Activated CD4-positive, alpha-beta T cell treated with anti-CD3 and anti-CD28 coated beads for 24 hours (primary cell): ENCODE measurements at places on chromosomes 7 and 10.

- DNase-seq: no peak
Measured at GRCh38 chr7:16839646-16840045, 34.8 kb upstream of the AGR2 start.

DNA sequence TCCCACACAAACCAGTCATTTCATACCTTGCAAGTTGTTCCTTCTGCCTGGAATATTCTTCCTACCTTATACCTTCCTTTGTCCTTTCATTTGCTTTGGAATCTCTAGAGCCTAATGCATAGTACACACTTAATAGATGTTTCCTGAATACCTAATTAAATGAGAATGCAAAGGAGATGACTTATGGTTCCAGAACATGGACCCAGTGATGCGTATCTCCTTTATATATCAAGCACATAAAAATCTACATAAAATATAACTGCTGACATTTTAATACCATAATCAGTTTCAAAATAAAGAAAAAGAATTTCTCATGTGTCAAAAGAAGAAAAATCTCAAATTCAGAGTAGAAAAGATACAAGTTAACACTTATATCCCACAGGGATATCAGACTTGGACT, 110.6 kb upstream of the ASAH2 start:
- no peak for DNase-seq

DNA sequence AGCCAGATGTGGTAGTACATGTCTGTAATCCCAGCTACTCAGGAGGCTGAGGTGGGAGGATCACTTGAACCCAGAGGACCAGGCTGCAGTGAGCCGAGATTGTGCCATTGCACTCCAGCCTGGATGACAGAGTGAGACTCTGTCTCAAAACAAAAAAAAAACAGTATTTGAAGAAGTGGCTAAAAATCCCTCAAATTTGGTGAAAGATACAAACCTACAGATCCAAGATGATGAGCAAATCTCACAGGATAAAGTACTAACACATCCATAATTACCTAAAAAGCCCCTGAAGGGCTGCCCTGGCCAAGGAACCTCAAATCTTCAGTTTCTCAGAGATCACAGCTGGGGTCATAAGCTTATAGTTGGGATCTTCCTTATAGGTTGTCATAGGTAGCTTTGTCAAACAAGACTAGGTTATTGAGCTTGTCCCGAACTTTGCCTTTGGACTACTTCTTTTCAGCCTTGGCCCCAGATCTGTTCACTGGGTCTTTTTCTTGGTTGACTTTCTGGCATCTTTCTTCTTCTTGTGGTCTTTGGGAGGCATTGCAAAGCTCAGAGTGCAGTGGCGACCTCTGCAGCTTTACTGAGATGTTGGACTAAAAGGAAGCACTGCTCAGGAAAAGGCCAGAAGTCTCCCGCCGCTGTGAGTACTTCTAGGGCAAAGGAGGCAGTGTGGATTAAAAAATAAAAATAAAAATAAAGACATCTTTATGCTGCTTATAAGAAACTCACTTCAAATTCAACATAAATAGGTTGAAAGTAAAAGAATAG, 28.6 kb upstream of the SAR1A start:
- no peak for DNase-seq

GRCh38 chr10:123748711-123749110, 82.6 kb downstream of the GPR26 start:
- no peak for DNase-seq

DNA sequence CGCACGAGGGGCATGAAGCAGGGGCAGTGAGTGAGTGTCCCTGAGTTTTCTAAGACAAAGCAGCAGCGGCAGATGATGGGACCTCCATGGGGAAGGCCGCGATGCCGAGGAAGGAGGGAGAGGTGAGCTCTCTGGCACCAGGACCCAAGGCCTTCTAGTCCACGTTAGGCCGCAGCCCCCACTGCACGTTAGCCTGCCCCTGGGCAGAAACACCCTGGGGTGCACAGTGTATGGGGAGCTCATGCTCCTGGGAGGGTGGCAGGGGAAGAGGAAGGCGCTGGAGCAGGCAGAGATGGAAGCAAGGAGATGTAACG, 97.3 kb upstream of the IKZF1 start:
- no peak for DNase-seq

DNA sequence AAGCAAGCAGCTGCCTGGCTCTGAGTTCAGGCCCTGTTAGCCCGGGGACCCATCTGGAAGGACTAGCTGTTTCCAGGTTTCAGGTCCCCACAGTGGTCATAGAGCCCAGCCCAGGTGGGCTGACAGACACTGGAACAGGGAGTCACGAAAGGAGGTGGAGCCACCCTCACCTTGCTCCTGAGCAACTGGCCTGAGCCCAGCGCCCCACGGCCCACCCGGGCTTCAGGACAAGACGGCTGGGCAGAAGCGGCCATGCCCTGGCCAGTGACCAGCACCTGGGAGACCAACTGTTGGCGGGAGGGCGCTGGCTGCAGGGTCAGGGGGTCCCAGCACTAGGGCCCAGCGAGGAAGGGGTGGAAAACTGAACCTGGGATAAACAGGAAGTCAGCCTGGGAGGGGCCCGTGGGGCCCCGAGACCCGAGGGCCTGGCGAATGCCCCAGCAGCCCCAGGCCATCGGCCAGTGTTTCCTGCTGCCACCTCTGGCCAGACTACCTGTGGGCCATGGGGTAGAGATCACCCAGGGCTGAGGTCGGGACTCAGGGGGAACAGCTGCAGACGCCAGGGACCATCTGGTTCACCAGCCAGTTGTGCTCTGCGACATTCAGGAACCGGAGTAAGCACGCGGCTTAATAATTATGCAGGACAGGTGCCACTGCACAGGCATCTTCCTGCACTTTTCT, 282.1 kb upstream of the PPP2R2D start:
- no peak for DNase-seq

GRCh38 chr7:46224363-46224762, 303.3 kb upstream of the IGFBP3 start:
- DNase-seq: no peak

DNA sequence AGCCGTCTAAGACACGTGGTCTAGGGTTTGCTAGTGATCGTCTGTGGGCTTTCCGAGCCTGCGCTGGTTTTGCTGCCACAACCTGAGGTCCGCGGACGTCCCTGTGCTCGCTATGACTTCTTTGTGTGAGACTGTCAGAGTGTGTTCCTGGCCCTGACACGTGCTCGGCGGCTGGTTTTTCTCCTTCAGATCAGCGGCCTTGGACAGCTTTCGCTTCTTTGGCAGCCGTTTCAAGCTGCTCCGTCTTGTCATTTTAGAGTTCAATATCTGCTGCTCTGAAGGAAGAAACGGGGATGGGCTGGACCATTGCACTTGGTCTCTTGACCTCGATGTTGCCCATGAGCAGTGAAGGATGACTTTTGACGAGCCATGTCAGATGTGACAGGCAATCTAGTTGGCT, 147.3 kb downstream of the MGMT start:
- DNase-seq: no peak

- DNase-seq: no peak
Measured at GRCh38 chr7:85262891-85263290, 76.0 kb upstream of the SEMA3D start.

GRCh38 chr10:115772606-115773005, 500.4 kb downstream of the GFRA1 start:
- no peak for DNase-seq

- DNase-seq: no peak
Measured at GRCh38 chr7:140439359-140439758, 35.5 kb downstream of the RAB19 start.

- DNase-seq: no peak
Measured at GRCh38 chr7:24826662-24827020, 69.4 kb upstream of the GSDME start.

- no peak for DNase-seq
Measured at GRCh38 chr7:78395298-78396036, 596.9 kb downstream of the PHTF2 start.

GRCh38 chr7:30468041-30468440, 10.5 kb downstream of the NOD1 start:
- DNase-seq: no peak

DNA sequence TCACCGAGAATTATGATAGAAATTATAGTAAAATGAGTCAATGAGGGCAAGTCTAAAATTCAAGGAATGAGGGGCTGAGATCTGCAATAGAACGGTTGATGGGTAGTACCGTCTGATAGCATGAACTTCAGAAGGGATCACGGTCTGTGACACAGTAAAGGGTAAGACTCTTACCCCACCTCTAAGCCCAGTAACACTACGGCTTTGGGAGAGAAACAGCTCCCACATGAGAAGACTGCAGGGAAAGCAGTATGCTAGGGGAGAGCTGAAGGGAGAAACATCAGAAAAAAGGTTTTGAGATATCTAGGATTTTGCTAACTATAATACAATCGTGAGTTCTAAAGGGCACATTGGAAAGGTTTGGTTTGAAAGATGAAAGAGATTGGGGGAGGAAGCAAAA, 12.8 kb upstream of the AKAP9 start:
- no peak for DNase-seq

DNA sequence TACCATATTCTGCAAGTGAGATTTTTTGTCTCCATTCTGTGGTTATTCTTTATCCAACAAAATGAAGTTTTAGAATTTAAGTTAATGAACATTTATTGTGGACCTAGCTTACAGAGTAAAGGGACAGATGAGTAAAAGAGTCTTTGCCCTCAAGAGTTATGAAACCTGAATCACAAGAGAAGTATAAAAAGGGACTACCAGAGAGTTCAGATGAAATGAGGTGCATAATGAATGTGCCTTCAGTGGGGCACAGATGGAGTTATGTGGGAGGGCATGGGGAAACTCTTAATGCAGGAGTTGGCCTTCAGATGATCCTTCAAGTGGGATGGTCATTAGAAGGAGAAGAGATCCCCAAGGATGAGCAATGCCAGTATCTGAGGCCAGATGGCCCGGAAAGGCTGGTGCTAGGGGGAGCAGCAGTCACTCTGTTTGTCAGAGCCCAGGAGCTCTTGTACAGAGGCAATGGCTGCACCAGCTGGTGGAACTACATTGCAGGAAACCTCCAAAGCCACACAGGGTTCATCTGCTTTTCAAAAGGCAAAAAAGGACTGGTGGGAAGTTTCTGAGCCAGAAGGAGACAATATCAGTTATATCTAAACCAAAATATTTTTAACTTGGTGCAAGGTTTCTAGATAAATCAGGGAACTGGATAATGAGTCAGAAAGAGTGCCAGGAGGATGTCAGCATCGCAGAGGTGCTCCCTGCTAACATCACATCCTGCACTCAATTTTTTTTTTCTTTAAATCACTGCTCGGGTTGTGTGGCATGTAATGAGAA, 162.0 kb downstream of the KLF6 start:
- DNase-seq: no peak

- no peak for DNase-seq
Measured at GRCh38 chr10:24886290-24886680, 66.1 kb downstream of the PRTFDC1 start.

GRCh38 chr7:86748843-86749719, 105.4 kb downstream of the GRM3 start:
- no peak for DNase-seq

DNA sequence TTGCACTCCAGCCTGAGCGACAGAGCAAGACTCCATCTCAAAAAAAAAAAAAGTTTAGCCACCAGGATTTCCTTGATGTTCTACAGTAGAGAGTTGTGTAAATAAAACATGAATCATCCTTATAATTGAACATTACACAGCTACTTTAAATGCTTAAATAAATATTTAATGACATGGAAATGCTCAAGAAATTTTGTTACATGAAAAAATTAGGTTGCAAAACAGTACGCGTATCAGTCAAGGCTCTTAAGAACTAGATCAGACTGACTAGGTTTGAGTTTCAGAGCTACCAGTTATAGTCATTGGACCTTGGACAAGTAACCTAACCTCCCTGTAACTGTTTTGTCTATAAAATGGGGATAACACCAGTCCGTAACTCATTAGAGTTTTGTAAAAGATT, 38.7 kb upstream of the GSAP start:
- no peak for DNase-seq

- DNase-seq: no peak
Measured at GRCh38 chr10:58512491-58513187, at the start of gene BICC1. Gene BICC1, plus strand, starts transcription at chr10:58512872. Its CDS starts 272 bp downstream, at chr10:58513144.

DNA sequence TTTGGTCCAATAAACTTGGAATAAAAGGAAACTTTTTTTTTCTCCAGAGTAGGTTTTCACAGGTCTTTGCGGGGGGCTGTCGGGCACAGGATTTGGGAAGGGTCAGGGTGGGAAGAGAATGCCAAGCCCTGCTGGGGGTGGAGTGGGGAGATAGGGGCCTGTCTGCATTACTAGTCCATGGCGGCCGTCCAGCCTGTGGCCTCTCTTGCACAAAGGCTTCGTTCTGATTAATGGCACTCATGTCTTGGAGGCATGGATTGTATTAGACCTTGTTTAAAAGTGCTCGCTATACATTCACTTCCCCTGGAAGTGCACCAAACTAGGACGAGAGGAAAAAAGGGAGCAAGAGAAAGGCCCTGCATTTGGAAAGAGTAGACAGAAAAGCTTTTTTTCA, 37.2 kb downstream of the LRMDA start:
- no peak for DNase-seq

- DNase-seq: no peak
Measured at GRCh38 chr10:130064783-130065182, 45.8 kb downstream of the C10orf143 start.

DNA sequence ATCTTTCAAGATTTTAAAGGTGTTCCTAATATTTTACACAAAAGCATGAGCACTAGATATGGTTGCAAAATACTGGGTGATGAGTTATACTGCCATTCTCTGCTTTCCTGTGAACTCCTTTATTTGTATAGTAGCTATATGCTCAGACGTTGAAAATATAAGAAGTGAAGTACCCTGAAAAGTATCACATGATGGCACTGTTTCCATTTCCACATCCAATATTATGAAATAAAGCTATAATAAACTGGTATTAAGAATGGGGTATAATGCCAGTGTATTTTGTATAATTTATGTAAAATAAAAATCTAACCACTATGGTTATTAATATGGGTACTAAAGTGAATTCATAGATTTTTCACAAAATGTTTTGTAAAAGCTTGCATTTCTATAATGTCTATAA, 79.6 kb upstream of the FOXP2 start:
- DNase-seq: no peak

GRCh38 chr10:15084502-15084922, 4.1 kb downstream of the ACBD7 start:
- DNase-seq: no peak

DNA sequence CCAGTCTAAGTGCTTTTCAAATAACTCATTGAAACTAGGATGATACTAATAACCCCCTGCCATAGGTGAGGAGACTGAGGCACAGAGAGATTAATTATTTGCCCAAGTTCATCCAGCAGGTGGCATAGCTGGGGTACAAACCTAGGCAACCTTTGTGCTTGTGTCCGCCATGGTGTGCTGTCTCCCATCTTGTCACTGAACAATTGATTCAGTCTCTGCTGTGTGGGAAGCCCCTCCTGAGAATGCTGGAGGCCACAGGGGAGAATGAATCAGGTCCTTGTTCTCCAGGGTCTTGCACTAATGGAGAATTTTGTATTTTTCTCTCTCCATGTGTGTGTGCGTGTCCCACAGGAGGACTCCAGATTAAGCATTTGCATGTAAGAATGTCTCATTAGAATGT, 15.8 kb upstream of the TMEM236 start:
- DNase-seq: no peak

- DNase-seq: no peak
Measured at GRCh38 chr10:119522747-119523426, 19.6 kb downstream of the RGS10 start.

DNA sequence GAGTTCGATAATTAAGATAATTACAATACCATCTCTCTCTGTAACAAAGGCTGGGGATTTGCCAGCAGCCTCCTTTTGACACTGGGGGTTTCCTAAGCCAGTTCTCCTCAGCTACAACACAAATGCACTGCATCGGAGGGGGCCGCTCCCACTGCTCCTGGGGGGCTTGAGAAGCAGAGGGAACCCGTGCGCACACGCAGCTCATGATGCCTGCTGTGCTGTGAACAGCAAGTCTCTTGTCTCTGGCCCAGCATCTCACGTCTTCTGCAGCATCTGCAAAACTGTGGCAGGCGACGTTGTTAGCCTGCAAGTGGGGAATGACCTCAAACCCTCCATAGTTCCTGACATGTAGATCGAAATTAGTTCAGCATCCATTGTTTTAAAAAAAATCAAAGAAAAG, 5.5 kb downstream of the VIPR2 start:
- no peak for DNase-seq
